Pancreas (tissue), 10 donors: ENCODE measurements at places on chromosomes 12 and 14.

GRCh38 chr12:46107591-46107990 lies 117.2 kb upstream of the SCAF11 start:
- no peaks in the 10 kb centered on the region for H3K36me3 ChIP-seq
- H3K27ac ChIP-seq, result no peak overlapping the region
- H3K27me3 ChIP-seq, result no peaks in the 10 kb centered on the region
- DNase-seq, result no peak
- H3K4me3 ChIP-seq, result no peak overlapping the region

- no peak for DNase-seq
- no peaks in the 10 kb centered on the region for H3K27me3 ChIP-seq
- H3K27ac ChIP-seq, result no peak overlapping the region
- no peaks in the 10 kb centered on the region for H3K36me3 ChIP-seq
- no peaks in the 10 kb centered on the region for H3K4me1 ChIP-seq
These were observed 558.5 kb downstream of the TMTC2 start for GRCh38 chr12:83245156-83245555.

GRCh38 chr12:129190827-129191226 lies 337.5 kb downstream of the GLT1D1 start:
- no peak for DNase-seq
- H3K27ac ChIP-seq, result no peak overlapping the region
- no peak overlapping the region for H3K4me3 ChIP-seq
- no peaks in the 10 kb centered on the region for H3K36me3 ChIP-seq

- no peak overlapping the region for H3K27ac ChIP-seq
- no peaks in the 10 kb centered on the region for H3K36me3 ChIP-seq
- H3K4me1 ChIP-seq, result no peaks in the 10 kb centered on the region
- DNase-seq, result no peak
- no peak overlapping the region for H3K4me3 ChIP-seq
- no peaks in the 10 kb centered on the region for H3K27me3 ChIP-seq
These were observed 290.6 kb downstream of the ZFP36L1 start for GRCh38 chr14:68502230-68502629.

- no peak overlapping the region for H3K4me3 ChIP-seq
- H3K4me1 ChIP-seq, result no peaks in the 10 kb centered on the region
- peak; percentile 30 for DNase-seq
- no peak overlapping the region for H3K27ac ChIP-seq
- H3K36me3 ChIP-seq, result peaks cover 20% of the 10 kb centered on the region
These were observed 19.3 kb downstream of the CKB start for GRCh38 chr14:103503296-103503695.

DNA sequence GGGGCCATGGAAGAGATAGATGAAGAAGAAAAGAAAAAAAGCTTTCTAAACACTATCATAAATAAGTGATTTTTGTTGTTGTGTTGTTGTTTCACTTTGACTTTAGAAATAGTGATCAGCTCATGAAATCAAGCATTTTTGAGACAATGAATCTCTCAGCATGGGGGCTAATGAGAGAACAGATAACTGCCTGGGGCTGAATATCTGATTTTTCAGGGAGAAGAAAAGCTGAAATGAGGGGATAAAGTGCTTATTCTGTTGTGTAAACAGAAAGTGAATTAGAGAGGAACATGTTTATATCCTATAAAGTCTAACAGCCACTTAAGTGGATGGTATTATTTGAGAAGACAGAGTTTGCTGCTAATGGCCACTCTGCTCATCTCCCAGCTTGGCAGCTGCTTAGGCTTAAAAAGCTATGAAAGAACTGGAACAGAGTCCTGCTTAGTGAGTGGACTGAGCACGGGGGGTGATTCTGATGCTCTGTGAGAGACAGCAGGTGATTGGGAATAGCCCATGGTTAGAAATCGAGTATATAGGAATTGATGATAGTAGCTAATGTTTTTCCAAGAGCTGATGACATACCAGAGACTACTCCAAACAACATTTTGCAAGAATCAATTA lies 646.1 kb upstream of the TMEM132C start:
- H3K4me1 ChIP-seq, result no peaks in the 10 kb centered on the region
- H3K4me3 ChIP-seq, result no peak overlapping the region
- no peaks in the 10 kb centered on the region for H3K27me3 ChIP-seq
- no peak for DNase-seq
- H3K27ac ChIP-seq, result no peak overlapping the region
- H3K36me3 ChIP-seq, result no peaks in the 10 kb centered on the region

GRCh38 chr12:50916292-50916691 lies 36.1 kb upstream of the HIGD1C start:
- no peak overlapping the region for H3K27ac ChIP-seq
- no peak for DNase-seq
- H3K27me3 ChIP-seq, result no peaks in the 10 kb centered on the region
- H3K4me3 ChIP-seq, result no peak overlapping the region
- H3K4me1 ChIP-seq, result no peaks in the 10 kb centered on the region

GRCh38 chr12:77104792-77105191 lies 39.4 kb upstream of the E2F7 start:
- no peak overlapping the region for H3K4me3 ChIP-seq
- H3K27me3 ChIP-seq, result no peaks in the 10 kb centered on the region
- no peak overlapping the region for H3K27ac ChIP-seq
- no peak for DNase-seq
- H3K36me3 ChIP-seq, result no peaks in the 10 kb centered on the region
- H3K4me1 ChIP-seq, result peaks cover 10% of the 10 kb centered on the region

GRCh38 chr12:10807186-10807585 lies at the start of gene TAS2R8:
TAS2R8 (minus strand) TSS chr12:10807286; CDS start chr12:10806980, 306 bp downstream.
- H3K4me1 ChIP-seq, result no peaks in the 10 kb centered on the region
- H3K36me3 ChIP-seq, result no peaks in the 10 kb centered on the region
- no peak within 1 kb of the TSS for H3K4me3 ChIP-seq
- no peak for DNase-seq
- H3K27ac ChIP-seq, result no peak within 1 kb of the TSS

- peak; percentile 11 for DNase-seq
- no peaks in the 10 kb centered on the region for H3K36me3 ChIP-seq
- H3K4me3 ChIP-seq, result no peak overlapping the region
- peaks cover 9% of the 10 kb centered on the region for H3K4me1 ChIP-seq
- H3K27ac ChIP-seq, result no peak overlapping the region
These were observed 46.1 kb upstream of the OTOGL start for GRCh38 chr12:80053051-80053790.

DNA sequence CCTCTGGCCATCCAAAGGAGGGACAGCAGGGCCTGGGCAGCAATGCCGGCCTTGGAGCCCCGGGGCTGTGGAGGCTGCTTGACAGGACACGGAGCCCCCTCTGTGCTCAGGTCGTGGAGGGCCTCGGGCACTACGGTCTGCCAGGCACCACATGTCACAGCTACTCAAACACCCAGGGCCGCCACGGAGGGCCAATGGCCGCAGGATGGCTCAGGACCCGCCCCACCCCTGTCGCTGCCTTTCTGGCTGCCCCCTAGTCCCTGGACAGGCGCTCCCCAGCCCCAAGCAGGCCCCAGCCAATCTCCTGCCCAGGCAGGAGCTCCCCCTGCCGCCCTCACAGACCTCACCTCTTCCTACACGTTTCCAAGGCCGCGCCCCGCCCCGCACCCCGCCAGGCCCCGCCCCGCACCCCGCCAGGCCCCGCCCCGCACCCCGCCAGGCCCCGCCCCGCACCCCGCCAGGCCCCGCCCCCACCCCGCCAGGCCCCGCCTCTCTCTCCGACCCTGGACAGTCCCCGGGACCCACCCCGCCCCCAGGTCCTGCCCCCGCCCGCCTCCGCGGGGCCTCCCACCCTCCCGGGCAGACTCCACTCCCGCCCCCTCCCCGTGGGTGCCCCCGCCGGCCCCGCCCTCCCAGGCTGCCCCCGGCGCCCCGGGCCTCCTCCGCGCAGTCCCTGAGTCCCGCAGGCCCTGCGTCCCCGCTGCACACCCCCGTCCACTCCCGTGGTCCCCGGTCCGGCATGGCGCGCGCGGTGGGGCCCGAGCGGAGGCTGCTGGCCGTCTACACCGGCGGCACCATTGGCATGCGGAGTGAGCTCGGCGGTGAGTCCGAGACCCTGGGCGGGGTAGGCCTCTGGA lies at the start of gene ASPG:
Gene ASPG (plus strand): TSS at position 669 of the 857 bp plus-strand sequence. CDS start 71 bp downstream, at position 740.
- no peaks in the 10 kb centered on the region for H3K27me3 ChIP-seq
- no peak within 1 kb of the TSS for H3K27ac ChIP-seq
- no peaks in the 10 kb centered on the region for H3K36me3 ChIP-seq
- DNase-seq, result peak; percentile 52
- no peak within 1 kb of the TSS for H3K4me3 ChIP-seq

DNA sequence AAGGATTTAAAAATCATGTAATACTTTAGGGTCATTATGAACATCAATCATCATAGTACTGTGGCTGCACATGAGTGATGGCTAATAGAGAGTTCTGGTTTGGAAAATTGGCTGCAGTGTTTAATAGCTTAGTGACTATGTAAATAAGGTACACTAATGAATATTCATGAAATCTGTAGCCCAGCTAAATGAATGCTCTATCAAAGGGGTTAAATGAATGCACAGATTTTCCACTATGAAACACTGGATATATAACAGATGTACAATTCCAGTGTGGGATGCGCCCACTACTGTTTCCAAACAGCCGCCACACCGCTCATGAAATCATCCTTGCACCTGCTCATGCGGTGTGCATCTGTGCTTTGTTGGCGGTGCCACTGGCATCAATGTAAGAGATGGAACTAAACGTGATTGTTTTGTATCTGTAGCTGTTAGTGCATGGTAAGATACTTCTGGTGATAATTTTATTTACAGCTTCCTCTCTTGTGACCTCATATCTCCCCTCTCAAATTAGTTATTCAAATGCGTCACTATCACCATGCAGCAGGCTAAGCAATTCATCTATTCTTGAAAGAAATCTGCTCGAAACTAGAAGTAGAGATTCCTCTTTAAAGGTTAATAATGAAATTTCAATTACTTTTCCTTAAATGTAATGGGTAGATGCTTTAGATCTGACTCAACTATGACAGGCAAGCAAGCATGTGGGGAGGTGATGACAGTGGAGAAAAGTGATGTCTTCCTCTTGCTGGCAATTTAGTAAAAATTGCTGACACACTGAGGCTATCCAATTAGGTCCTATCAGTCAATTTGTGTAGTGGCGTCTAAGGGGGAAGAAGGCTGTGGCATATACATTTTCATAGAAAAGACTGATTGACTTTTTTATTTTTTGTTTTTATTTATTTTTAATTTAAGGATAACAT lies 433.6 kb downstream of the AEBP2 start:
- H3K4me3 ChIP-seq, result no peak overlapping the region
- no peaks in the 10 kb centered on the region for H3K36me3 ChIP-seq
- no peaks in the 10 kb centered on the region for H3K4me1 ChIP-seq
- DNase-seq, result no peak
- H3K27me3 ChIP-seq, result no peaks in the 10 kb centered on the region
- H3K27ac ChIP-seq, result no peak overlapping the region

GRCh38 chr14:22152161-22152870 lies 436.7 kb downstream of the DAD1 start:
- H3K36me3 ChIP-seq, result no peaks in the 10 kb centered on the region
- no peak overlapping the region for H3K4me3 ChIP-seq
- H3K27me3 ChIP-seq, result no peaks in the 10 kb centered on the region
- no peak for DNase-seq
